NCI-H2081 treated with DMSO at 0.1 percent for 48 hours (cell line): ENCODE measurements at places on chromosomes 5 and 9.

DNA sequence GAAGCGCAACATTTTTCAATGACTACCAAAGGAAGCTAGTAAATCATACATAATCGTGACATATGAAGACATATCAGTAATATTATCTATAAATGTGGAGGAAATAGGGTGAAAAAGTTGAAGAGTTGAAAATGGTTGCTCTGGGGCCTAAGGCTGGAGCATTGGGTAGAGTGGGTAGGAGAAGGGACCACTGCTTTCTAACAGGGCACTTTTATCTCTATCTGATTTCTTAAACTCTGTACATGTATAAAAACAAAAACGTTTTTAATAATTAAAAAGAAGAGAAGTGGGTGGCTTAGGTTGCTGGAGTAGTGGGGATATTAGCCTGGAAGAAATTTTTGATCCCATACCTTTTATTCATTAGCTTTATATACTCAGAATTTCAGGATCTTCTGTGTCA is 44.2 kb upstream of the ITGA1 start:
- no peak for DNase-seq

- DNase-seq = no peak
These were observed 194.1 kb downstream of the GNA14 start for GRCh38 chr9:77453825-77454647.

- DNase-seq = no peak
These were observed 125.2 kb downstream of the EDIL3 start for GRCh38 chr5:84259283-84260045.

- DNase-seq = no peak
These were observed 114.5 kb downstream of the C9orf152 start for GRCh38 chr9:110093417-110093816.

GRCh38 chr9:94908583-94909249 is 182.2 kb downstream of the AOPEP start:
- no peak for DNase-seq

GRCh38 chr5:169705322-169705721 is 68.2 kb downstream of the DOCK2 start:
- DNase-seq = no peak

- no peak for DNase-seq
These were observed 217.8 kb upstream of the MAST4 start for GRCh38 chr5:66378407-66378806.
